ENCODE measurements at places on chromosomes 16 and 17.

- no peak for DNase-seq
Measured at GRCh38 chr17:43945074-43945829, 3.0 kb upstream of the PPY start.

GRCh38 chr16:85481206-85481605 is 131.9 kb upstream of the GSE1 start:
- DNase-seq, result no peak

DNA sequence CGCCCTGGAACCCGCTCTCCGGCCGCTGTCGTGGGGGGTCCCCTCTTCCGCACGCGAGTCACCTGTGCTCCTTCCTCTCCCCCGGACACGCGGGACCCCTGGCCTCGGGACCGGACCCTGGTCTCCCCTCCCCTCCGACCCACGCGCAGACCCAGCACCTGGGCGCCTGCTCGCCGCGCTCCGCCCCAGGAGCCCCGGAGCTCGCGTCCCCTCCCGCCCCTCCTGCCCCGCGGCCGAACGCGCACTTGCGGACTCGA is 762 bp downstream of the RAB40B start:
- no peak for DNase-seq

- no peak for DNase-seq
Measured at GRCh38 chr17:63918305-63918704, 334 bp downstream of the GH1 start.

GRCh38 chr16:4936181-4936990 is 562 bp downstream of the PPL start:
- DNase-seq, result peak; percentile 32

DNA sequence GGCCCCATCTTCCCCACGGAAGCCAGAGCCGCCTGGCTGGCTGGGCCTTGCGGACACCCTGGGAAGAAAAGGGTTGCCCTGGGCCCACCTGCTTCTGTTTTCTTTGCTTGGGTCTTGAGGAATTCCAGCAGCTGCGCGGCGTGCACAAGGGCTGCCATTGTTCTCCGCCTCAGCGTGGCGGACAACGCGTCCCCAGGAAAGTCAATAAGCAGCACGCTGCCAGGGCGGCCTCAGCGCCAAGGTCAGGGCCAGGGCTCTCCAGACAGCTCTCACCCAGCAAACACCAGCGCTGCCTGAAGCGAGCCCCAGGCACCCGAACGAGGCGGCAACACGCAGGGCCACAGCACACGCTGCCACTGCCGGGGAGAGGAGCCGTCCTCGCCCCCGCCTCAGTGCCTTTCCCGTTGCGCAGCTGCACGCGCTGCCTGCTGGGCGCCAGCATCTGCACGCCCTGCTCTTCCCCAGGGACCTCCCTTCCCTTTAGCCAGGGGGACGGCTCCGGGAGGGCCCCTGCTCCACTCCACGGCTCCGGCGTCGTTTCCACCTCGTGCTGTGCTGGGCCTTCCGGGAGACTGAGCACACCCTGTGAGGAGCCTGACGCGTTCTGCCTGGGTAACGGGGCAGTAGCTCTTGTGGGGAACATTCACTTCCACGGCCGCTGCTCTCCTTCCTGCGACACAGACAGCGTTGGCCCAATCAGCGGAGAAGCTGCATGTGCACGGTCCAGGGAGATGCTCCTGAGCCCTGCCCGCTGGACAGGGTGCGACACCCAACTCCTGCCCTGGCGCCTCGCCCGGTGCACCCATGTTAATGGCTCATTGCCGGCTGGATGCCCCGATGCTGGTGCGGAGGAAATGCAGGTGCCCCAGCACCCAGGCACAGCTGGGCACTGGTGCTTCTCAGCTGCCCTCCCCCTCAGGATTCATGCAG is 57.8 kb downstream of the LMF1 start:
- no peak for DNase-seq

GRCh38 chr16:89785523-89786155 is 30.8 kb downstream of the FANCA start:
- DNase-seq, result no peak

DNA sequence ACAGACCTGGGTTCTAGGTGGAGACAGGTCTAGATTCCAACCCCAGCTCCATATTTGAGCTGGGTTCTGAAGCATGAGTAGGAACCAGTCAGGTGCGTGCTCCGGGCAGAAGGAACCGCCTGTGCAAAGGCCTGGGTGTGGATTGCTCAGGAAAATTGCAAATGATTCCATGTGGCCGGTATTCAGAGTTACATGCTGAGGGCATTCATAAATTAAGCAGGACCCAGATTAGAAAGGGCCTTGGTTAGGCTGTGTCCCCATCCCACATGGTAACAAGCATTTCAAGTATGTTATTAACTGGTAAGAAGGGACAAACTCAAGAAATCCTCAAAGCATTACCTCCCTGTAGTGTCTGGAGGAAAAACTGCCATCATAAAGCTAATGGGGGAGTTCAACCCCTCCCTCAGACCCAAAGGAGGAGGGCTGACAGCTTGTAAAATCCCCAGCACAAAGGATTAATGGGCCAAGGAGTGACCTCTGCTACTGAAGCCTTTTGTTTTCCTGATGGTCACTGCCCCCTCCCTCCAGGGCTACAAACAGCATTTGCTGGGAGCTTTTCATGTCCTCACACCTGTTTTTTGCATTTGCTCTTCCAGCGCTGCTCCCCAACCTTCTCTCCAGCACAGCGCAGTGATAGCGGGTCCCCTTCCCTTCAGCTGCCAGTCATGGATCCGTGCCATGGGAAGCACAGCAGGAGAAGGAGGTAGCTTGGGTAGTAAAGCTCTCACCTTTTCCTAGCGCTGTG is 218.0 kb downstream of the C16orf95 start:
- no peak for DNase-seq

DNA sequence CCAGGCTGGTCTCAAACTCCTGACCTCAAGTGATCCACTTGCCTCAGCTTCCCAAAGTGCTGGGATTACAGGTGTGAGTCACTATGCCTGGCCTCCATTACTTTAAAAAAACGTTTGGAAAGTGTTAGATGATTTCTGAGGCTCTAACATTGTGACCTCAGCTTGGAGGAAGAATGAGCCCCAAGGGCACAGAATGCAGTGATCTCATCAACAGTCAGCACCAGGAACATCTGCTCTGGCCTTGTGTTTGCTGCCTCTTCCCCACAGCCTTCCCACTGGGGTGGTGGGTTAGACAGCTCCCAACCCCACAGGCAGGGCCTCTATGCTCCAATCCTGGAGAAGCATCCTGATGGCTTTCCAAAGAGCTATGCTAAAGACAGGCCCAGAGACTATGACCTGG is 37.7 kb upstream of the SREBF1 start:
- no peak for DNase-seq

DNA sequence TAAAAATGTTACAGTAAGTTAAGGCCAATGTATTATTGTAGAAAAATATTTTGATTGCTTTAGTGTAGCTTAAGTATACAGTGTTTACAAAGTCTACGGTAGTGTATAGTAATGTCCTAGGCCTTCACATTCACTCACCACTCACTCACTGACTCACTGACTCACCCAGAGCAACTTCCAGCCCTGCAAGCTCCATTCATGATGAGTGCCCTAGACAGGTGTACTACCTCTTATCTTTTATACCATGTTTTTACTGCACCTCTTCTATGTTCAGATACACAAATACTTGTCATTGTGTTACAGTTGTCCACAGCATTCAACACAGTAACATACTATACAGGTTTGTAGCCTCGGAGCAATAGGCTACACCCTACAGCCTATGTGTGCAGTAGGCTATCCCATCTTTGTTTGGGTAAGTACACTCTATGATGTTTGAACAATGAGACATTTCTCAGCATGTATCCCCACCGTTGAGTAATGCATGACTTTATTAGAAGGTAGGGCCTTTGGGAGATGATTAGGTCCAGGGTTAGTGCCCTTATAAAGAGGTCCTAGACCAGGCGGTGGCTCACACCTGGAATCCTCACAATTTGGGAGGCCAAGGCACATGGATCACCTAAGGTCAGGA is 117.8 kb downstream of the SLC39A11 start:
- DNase-seq, result no peak

DNA sequence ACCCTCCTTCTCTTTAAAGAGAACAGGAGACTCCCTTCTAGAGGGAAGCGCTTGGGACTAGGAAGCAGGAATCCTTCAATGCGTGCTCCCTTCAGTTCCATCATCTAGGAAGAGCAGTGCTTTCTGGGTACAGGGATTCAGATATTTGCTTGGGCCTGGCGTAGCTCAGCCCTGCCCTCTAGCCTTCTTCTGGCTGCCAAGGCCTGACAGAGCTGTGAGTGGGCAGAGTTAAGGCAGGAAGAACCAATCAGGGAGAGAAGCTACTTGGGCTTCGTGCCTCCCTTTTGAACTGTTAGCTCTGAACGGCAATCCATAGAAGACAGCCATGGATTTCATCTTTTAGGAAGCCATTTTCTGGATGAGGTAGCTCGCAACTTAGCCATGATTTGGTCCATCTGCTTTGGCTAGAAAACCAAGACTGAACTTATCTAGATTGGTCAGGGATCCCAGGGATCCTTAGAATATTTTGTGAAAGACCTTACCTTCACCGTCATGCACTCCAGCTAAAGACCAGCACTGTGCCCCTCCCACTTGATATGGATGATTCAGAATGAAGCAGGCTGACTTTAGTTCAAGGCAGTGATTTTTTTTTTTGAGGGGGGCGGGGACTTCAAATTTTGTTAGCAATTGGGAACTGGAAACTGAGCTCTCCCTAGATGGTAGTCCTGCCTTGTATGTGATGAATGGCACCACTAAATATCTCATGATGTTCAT is 2.5 kb upstream of the CORO6 start:
- DNase-seq, result no peak

GRCh38 chr17:61387511-61388305 is 11.9 kb upstream of the TBX2 start:
- DNase-seq, result no peak

DNA sequence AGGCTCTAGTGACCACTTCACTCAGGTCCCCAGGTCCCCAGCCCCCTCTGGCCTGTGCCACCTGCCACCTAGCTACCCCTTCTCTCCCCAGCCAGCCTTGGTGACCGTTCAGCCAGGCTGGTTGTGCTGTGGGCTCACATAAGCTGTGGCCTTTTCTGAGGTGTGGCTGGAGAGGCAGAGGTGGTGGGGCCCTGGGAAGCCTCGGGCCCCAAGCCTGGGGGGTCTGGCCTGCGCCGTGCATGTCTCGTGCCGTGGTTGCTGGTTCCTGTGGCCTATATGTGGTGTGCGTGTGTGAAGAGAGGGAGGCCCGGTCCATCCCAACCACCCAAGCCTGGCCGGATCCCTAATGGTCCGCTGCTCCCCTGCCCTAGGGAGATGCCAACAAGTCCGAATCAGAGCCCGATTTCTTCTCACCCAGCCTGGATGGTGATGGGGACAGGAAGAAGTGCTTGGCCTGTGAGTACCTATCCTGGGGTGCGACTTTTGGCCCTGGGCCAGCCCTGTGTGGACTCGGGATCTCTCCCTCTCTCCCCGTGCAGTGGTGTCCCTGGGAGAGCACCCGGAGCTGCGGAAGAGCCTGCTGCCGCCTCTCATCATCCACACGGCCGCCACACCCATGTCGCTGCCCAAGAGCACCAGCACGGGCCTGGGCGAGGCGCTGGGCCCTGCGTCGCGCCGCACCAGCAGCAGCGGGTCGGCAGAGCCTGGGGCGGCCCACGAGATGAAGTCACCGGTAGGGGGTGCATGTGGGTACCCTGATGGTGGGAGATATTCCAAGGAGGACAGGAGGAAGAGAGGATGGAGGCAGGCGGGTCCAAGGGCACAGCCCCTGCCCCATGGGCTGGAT is 35.9 kb downstream of the CACNA1G start:
- peak; percentile 25 for DNase-seq

DNA sequence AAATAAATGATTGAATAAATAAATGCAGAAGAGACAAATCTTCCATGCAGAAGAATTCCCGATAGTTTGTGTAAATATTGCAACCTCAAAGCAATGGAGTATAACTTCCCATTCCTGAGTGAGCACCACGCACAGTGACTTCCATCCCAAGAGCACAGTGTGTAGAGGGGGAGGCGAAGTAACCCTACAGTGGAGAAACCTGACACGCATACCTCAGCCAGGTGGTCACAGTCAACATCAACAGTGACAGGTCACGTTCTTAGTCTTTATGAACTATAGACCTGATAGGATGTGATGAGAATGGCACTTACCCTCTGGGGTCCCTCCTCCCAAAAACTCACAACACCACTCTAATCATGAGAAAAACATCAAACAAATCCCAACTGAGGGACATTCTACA is 111.6 kb downstream of the DYNLRB2 start:
- no peak for DNase-seq

DNA sequence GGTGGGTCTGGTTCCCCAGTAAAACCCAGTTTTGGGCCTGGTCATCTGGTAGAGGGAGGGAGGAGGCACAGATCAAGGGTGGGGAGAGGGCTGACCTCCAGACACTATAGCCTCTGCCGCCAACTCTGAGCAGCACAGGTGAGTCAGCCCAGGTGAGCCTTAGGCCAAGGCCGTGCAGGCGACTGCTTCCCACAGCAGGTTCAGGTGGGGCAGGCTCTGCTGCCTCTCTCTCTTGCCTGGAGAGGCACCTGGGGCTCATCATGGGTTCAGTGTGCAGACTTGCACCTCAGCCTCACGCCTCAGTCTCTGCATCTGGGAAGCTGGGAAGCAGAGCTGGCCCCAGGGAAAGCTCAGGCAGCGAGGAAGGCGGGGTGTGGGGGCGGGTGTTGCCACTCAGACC is 37.8 kb upstream of the IL34 start:
- no peak for DNase-seq

DNA sequence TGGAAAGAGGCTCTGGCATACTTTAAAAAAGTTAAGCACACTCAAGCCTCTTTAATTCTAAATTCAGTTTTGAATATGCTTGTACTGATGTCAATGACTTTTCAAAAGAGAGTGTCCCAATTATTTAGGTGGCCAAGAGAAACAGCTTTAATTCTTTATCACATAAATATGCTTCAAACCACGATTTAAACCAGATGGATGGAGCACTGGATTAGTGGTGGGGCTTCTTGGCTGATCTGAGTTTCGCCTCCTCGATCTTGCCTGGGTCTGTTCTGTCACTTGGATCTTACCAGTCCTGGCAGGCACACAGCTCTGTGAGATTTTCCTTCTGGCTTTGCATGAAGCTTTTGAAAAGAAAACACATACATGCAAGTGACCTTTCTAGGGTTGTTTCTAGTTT is 467.8 kb downstream of the MAF start:
- DNase-seq, result no peak

DNA sequence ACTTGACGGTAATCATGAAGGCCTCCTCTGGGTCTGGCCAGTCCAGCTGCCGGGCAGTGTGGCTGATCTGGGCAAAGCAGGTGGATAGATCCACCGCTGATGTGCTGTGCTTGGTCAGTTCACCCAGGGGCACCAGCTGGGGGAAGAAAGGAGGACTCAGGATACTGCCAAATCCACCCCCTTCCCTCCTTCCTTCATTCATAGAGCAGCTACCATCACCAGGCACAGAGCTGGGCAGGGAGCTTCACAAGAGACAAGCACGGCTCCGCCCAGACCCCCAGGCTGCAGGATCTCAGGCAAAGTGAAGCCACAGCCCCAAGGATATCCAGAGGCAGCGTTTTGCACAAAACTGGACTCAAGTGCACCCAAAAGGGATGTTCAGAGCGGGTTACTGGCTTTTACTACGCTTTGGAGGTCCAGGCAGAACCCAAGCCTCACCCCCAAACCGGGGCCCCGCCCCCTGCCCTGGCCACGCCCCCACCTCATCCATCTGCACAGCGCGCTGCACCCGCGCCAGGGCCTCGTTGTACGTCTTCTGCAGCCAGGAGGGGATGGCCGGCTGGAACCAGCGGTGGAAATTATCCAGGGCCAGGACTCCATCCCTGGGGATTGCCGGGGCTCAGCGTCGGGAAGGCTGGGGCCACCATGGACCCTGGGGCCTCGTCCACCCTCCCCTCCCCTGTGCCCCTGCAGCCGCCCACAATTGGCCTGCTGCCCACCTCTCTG is 9.1 kb downstream of the UNC13D start:
- DNase-seq, result no peak

- DNase-seq, result no peak
Measured at GRCh38 chr17:841313-841712, 59.2 kb downstream of the MRM3 start.

All from hematopoietic multipotent progenitor cell treated with erythropoietin and hydrocortisone succinate and interleukin-3 and kit ligand, for 6 days (in vitro differentiated cells).